ENCODE measurements at places on chromosomes 11 and 22. TPM values are rescaled to one million over a fixed set of nuclear protein-coding genes. Genes with fewer than 3 reads are reported as not detected.

Gene NAALAD2
- total RNA-seq, result not detected

Gene PAK1
- 119 TPM for total RNA-seq

Gene ZBTB16
- total RNA-seq, result 0.13 TPM

Gene MMP11
- 0.41 TPM for total RNA-seq

Gene TMEM121B
- 0.10 TPM for total RNA-seq

Gene B3GAT1
- not detected for total RNA-seq

- no peak for DNase-seq
Observed at GRCh38 chr22:43616645-43617044, 195.5 kb downstream of the EFCAB6 start.

- no peak for DNase-seq
Observed at GRCh38 chr11:129720156-129720555, 95.5 kb upstream of the TMEM45B start.

DNA sequence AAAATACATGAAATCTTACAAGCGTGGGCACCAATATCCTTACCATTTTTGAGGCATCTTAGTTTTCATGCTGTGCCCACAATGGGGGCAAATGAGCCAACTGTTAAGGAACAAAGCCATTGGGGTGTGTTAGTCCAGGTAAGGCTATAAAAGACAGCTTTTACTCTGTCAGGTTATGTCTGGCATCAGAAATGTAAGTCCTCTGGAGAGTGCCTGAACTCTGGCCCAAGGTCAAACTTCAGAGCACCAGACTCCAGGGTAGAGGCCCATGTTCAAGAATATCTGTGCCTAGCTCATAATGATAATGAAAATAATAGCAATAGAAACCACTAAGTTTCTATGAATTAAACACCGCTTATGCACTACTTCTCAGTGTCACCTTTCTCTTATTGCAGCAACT, 105.5 kb downstream of the CSNK2A3 start:
- no peak for DNase-seq
